Amygdala (tissue), 56 donors: ENCODE measurements at places on chromosomes 2 and 18.

DNA sequence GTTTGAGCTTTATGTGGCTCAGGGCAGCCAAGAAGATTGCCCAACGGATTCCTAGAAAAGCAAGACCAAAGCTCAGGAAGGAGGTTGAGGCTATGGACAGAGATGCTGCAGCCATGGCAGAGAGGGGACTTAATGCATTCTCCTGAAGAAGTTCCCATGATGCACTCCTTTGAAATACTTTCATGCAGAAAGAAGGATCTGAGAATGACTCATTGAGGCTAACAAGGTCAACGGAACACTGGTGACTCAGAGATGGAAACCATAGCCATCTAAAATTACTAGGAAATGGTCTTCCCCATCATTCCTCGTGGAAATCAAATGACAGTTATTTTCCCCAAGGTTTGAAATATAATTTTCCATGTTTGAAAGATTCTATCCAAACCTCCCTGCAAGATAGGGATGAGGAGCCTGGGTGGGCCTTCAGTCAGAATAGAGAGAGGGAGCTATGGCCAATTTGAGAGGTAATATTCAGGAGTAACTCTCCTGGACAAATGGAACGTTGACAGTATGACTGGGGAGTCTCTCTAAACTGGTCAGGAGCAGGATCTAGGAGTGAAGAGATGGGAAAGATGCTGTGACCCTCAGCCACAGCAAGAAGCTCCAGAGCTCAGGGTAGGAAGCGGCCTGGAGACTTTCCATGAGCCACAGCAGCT lies 63.0 kb downstream of the REEP1 start:
- no peak for DNase-seq

DNA sequence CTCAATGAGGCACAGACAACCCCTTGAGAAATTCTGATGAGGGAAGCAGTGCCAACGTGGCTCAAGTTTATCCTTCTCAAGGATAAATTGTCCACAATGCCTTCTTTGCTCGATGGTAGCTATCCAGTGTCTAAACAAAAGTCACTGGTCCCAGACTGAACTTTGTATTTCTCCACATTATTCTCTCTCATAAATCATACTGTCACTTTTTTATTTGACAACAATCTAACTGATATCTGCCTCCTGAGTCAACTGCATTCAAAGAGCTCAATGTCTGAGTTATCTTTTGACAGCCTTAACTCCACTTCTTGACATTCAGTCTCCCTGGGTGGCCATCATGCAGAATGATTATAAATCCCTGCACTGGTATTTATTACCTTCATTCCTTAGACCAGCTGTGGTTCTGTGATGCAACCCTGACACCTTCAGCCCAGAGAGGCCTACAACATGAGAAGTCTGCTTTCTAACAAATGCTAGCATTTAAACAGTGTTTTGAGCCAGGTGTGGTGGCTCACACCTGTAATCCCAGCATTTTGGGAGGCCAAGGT lies 38.2 kb downstream of the IMMT start:
- DNase-seq: no peak

DNA sequence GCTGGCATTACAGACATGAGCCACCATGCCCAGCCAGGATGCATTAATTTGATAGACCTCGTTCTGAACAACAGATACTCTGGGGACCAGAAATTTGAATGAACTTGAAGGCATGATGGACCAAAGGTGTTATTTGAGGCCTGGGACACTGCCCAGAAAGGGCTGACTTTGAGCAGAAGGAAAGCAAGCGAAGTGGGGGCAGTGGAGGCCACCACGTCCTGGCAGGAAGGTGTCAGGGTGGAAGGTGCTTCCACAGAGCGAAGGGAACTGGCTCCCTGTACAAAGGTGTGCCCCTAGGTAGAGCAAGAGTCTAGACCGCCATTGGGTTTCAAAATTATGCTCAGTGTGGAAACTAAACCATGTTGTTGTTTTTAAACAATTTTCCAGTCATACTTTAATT lies 23.9 kb downstream of the ZNF236 start:
- DNase-seq: no peak

GRCh38 chr18:63138436-63139340 lies 180.9 kb downstream of the BCL2 start:
- DNase-seq: no peak

- DNase-seq: no peak
These were observed 14.4 kb downstream of the PHLPP1 start for GRCh38 chr18:62729487-62730386.

DNA sequence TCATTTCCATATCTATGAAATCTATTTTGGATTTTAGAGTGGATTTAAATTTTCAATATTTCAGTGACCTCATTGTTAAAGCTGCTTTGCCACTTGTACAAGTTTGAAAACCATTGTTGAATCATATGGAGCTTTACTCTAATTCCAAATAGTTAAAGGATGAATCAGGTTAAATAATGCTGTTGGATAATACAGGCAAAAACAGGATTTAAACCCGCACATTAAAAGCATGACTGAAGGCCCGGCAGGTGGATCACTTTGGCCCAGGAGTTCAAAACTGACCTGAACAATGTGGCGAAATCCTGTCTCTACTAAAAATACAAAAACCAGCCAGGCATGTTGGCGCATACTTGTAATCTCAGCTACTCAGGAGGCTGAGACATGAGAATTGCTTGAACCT lies 68.3 kb downstream of the RIF1 start:
- DNase-seq: no peak

DNA sequence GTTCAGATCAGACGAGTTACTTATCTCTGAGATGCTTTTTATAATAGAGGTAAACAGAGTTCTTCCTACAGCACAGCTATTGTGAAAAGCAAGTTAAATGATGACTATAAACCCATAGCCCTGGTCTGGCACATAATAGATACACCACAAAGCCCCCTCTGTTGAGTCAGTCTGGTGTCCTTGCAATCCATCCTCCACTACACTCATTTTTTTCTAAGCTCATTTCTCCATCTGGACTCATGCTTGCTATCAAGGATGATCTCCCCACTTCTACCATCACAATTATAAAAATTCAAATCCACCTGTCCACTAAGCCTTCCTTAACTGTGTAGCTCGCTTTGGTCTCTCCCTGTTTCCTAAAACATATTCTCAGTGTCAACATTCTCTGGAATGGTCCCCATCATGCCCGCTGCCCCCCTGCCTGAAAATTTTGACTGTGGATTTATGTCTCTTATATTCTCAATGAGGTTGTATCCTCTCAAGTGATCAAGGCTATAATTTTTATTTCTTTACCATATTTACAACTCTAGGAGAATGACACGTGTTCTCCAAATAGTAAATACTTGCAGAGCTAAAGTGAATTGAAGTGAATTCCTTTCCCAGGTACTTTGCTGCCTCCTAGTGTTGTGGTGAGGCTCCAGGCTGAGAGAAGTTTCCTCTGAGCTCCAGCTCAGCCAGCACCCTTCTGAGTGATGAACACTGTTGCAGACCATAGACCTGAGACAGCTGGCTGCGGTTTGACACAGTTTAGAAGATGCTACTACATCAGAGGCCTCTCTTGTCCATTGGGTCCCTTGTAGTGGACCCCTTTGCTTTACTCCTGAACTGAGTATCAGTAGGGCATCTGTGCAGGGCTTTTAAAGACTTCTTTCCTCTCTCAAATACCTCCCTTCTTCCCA lies 108.7 kb downstream of the DPP10 start:
- DNase-seq: no peak

- no peak for DNase-seq
These were observed 261.5 kb downstream of the TRIB2 start for GRCh38 chr2:12978066-12978835.

DNA sequence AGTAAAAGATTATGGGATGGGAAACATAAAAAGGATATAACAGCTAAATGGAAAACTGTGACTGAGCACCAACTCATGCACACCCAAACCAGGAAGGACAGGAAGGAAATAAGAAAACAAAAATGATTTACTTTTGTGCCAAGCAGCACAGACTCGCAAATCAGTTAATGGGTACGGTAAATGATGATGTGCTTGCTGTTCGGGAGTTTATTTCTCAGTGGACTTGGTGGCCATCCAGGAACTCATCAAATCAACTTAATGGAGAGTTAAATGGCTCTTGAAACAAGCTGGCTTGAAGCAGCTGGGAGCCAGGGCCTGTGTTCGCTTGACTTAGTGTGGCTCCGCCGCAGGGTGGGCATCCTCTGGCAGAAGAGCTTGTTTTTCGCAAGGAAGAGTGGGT lies 36.2 kb downstream of the MTCL1 start:
- DNase-seq: no peak

- no peak for DNase-seq
These were observed 95.3 kb downstream of the FSIP2 start for GRCh38 chr2:185833864-185834263.

DNA sequence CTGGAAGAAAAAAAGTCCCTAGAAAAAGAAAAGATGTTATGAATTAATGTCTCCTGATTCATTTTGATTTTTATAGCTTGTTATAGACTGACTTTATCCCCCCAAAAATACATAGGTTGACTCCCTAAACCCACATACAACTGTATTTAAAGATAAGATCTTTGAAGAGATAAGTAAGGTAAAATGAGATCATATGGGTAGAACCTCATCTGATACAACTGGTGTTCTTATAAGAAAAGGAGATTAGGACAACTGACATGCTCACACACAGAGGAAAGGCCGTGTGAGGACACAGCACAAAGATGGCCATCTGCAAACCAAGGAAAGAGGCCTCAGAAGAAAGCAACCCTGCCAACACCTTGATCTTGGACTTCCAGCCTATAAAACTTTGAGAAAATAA lies 117.5 kb downstream of the CD226 start:
- DNase-seq: no peak

DNA sequence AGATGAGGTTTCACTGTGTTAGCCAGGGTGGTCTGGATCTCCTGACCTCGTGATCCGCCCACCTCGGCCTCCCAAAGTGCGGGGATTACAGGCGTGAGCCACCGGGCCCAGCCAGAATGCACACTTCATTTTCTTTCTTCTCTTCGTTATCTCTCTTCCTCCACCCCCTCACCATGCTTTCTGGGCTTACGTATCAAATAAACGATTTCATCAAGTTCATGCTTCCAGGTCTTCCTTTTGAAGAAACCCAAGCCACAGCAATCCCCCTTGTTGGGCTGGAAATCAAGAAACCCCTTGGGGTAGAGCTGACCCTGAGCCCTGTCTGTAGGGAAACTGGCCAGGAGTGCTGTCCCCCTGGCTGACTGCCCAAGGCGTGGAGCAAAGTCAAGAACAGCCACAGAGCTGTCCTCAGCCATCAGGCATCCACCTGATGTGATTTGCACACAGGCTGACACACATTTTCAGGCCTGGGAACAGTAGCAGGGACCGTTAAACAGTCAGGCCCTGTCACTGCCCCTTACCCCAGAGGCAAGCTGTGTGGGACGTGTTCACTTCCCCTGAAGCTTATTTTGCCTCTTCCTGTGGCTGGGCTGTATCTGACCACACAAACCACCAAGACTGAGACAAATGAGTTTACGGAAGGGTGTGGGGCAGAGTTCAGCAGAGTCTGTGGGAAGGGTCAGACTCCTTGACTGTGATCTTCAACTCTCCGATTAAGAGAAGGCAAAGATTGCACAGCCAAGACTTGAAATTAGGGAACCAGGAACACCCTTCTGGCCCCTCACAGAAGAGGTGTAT lies 15.1 kb upstream of the NMUR1 start:
- DNase-seq: peak; percentile 16

DNA sequence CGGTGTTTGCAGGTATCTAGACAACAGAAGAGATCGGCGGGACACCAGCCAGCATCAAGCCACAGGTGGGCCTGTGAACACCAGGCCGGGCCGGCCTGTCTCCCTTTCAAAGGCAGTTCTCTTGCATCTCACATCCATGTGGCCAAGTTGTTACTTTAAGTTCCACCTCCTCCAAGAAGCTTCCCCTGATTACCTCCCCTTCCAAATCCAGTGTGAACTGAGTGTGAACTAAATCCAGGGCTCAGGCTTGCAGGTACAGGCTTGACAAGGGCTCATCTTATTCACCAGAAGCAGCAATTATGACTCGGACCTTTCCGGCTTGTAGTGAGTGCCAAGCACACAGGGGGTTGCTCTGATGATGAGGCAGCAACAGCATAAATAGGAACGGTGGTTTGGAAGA lies 3.9 kb downstream of the CRACDL start:
- DNase-seq: no peak

GRCh38 chr2:197189426-197190099 lies 121.0 kb downstream of the ANKRD44 start:
- no peak for DNase-seq

GRCh38 chr18:50207722-50208121 lies 12.8 kb upstream of the MYO5B start:
- no peak for DNase-seq

DNA sequence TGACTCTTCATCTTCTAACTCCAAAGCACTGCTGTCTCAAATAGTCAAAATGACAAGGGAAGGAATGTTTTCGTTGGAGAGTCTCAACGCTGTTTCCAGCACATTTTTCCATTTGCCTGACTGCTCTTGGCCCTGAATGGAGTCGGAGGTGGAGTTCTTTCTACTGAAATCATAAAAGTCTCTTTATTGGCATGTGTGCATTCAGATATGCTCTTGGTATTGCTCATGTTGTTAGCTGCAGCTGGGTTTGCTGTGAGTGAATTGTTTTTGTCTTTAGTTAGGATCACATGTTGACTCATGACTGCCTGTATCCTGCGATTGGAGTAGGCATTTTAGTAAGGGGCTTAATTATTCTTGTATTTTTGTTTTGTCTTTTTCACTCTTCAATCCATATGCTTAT lies 16.8 kb downstream of the TMEM17 start:
- DNase-seq: no peak

DNA sequence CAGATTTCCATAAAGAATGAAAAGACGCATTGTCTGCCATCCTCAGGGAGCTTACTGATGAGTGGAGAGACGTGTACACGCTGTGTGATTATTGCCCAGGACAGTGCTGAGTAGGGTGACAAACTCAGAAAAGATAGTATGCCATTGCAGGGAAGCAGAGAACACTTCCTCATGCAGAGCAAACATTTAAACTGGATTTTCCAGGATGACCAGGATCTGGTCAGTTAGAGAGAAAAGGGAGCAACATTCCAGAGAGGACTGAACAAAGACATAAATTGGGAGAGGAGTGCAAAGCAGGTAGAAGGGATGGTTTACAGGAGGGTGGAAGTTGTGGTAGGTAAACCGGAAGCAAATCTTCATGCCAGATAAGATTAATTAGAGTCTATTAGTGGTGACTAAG lies 2.3 kb downstream of the SLC9A2 start:
- no peak for DNase-seq

DNA sequence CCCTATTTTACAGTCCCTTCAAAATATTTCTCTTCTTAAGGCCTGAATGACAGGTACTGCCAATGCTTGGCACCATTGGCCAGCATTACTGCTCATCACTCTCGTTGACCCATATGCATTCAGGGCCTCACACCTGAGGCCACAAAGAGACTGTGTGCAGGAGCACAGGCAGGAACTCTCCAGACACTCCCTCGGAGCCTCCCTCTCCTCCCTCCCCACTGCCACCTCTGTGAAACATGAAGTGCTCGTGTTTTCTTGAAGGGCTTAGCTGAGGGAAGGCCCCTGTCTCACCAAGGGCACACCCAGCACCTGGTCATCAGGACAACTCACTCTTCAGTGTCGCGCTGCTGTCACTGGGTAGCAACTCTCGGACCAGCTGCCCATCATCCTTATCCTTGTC lies 85.3 kb downstream of the LOXHD1 start:
- DNase-seq: no peak
